ENCODE measurements at places on chromosomes 3 and 15.

DNA sequence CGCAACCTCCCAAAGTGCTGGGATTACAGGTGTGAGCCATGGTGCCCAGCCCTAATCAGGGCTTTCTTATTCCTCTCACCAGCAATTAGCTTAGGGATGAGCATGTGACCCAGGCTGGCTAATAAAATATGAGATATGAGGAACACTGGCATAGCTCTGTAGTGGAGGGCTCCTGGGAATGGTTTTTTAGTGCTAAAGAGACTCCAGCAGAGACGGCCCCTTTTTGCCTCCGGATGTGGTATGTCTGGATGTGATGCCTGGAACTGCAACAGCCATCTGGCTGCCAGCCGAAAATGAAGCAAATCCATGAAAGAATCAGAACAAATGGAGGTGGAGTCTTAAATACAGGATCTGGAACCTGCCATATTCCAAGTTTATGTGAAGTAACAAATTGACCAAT, 69.1 kb upstream of the MAGI1 start:
- no peak for DNase-seq

DNA sequence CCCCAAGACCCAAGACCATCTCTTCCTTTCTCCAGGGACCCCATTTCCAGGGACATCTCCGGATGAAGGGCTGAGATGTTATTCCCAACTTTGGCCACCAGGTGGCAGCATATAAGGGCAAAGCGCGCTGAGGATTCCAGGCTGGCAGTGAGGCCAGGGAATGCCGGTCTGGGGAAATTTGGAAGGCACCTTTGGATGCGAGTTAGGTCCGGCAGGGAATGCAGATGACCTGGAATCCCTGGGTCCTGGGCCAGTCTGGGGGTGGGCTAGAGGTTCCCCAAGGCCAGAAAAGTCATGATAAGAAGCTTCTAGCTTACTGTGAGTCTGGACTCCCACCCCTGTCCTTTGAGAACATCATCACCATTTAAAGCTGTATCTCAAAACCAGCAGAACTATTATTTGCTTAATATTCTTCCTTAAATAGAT, 1.6 kb upstream of the CHST13 start:
- peak; percentile 43 for DNase-seq

DNA sequence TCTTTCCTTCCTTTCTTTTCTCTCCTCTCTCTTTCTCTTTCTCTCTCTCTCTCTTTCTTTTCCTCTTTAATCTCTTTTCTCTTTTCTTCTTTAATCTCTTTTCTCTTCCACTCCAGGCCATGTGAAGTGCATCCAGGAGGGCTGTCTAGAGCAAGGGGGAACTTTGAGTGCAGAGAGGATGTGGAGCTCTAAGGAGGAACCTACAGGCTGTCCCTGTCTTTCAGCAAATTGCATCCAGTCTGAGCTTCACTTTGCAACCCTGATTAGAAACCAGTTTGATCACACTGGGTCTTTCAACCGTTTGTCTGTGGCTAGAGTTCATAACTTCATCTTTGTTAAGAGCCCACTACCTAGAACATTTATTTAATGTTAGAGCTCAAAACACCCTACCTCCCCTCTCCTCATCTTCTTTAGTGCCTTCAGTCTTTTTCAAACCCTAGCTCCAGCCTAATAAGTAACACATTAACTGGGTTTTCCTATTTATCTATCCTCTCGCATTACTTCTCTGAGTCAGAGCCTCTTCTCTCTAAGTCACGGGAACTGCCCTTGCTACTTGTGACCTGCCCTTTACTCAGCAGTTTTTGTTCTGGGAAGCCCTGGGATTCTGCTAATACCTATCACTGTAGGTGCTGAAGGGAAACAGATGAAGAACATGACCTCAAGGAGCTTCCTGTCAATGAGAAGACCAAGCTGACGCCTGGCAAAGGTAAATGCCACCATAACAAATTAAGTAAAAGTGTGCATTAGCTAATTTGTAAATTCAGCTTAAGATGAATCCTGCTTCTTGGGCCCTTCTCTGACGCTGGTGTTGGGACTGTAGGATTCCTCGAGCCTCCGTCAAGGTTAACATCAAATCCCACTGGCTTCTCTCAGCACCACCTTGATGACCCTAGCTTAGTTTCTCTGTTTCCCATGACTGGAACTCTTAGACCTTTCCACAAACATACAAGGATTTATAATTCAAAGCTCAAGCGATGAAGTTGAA, at the start of gene GCNT3:
Gene GCNT3 (plus strand): TSS at position 508 of the 985 bp plus-strand sequence. CDS start 6,456 bp downstream, outside the sequence.
- no peak for DNase-seq

DNA sequence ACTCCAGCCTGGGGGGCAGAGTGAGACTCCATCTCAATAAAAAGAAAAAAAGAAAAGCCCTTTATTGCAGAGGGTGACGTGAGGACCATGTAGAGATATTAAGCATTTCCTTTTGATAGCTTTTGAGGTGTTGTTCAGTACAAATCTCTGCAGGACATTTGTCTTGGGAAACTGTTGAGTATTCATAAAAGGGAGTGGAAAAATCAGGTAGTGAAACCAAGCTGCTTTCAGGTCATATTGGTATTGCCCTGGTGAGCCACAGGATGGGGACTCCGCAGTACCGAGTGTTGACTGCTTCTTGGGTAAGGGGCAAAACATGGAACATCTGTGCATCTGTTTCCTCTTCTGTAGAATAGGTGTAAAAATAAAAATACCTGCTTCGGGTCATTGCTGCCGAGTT, 9.9 kb downstream of the ITPR1 start:
- no peak for DNase-seq

GRCh38 chr15:65740148-65740547, 51.9 kb downstream of the DENND4A start:
- DNase-seq, result no peak

GRCh38 chr3:42762046-42762724, 10.9 kb downstream of the CCDC13 start:
- no peak for DNase-seq

DNA sequence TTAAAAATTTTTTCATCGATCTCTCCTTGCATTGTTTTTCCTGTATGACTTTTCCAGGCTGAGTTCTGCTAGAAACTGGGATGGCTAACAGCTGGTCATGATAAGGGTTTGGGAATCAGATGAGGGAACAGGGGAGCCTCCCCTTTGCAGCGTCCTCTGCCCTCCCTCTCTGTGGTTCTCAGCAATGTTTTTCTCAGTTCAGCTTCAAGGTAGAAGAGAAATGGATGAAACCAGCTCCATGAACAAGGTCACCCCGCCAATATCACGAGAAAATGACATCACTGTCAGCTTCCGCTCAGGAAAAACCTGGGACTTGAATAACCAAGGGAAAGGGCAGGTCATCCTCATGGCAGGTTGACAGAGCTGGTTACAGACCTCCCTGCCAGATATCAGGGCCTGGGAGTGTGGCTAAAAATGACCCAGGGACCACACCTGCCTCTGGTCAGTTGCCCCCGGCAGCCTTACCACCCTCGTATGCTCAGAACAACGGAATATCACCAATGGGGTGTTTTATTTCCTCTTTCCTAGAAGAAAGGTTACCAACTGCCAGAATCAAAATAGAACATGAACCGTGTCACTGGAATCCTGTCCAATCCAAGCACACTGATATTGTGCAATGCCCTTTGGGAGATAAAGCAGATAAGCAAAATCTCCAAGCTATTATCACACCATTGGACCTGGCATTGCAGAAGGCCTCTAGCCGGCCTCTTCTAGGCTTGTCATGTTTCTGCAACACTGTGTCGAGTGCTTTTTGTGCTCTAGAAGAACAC, 26.1 kb downstream of the LSM3 start:
- no peak for DNase-seq

DNA sequence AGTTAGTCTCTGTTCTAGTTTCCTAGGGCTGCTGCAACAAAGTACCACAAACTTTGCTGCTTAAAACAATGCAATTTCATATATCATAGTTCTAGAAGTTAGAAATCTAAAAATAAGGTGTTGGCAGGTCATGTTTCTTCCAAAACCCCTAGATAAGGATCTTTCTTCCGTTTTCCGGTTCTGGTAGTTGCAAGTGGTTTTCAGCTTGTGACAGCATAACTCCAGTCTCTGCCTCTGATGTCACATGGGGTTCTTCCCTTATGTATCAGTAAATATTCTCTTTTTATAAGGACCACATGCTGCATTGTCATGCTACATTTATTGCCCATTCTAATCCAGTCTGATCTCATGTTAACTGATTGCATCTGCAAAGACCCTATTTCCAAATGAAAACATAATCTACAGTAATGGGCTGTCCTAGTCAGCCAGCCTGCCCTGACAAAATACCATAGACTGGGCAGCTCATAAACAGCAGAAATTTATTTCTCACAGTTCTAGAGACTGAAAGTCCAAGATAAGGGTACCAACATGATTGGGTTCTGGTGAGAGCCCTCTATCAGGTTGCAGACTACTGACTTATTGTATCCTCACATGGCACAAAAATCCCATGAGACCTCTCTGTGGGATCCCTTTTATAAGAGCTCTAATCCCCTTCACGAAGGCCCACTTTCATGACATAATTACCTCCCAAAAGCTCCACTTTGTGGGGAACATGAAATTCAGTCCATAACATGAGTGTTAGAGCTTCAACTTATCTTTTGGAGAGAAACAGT, 642.0 kb upstream of the NAALADL2 start:
- no peak for DNase-seq

DNA sequence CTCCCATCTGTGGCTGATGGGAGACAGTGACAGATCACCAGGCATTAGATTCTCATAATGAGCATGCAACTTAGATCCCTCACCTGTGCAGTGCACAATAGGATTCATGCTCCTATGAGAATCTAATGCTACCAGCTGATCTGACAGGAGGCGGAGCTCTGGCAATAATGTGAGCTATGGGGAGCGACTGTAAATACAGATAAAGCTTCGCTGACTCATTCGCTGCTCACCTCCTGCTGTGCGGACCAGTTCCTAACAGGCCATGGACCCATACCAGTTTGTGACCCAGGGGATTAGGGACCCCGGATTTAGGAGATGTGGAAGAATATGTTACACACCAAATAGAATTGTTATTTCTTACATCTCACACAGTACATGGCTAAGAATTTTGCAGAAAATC, 6.7 kb downstream of the ARGFX start:
- DNase-seq, result no peak

GRCh38 chr15:38651328-38652038, 86.9 kb upstream of the RASGRP1 start:
- DNase-seq, result peak; percentile 79

DNA sequence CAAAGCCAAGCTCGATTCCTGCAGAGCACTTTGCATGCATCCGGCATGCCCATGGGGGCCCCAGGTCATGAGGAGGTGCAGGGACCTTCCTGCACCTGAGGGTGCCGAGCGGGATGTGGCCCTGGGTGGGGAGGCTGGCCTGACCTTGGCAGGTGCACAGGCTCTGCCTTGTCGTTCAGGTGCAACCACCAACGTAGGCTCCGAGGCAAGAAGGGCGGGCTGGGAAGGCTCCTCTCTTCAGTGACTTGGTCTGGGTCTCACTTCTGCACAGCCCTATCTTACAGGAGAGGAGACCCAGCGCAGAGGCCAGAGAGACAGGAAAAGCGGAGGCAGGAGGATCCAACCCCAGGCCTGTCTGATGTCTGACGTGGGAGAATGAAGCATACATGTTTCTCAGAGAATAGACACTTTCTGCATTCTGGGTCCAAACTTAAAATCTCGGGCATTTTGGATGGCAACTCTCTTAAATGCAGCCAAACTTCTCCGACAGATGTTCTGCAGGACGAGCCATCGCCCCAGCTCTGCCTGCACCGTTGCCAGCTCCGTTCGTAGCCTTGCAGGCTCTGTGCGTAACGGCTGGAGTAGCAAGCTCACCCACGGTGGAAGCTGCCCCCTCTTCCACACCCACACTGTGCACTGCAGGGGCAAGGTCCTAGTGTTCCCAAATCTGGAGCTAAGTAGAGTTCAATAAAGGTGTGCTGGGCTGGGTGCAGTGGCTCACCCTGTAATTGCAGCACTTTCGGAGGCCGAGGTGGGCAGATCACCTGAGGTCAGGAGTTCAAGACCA, 60.8 kb upstream of the SNRPA1 start:
- DNase-seq, result no peak

DNA sequence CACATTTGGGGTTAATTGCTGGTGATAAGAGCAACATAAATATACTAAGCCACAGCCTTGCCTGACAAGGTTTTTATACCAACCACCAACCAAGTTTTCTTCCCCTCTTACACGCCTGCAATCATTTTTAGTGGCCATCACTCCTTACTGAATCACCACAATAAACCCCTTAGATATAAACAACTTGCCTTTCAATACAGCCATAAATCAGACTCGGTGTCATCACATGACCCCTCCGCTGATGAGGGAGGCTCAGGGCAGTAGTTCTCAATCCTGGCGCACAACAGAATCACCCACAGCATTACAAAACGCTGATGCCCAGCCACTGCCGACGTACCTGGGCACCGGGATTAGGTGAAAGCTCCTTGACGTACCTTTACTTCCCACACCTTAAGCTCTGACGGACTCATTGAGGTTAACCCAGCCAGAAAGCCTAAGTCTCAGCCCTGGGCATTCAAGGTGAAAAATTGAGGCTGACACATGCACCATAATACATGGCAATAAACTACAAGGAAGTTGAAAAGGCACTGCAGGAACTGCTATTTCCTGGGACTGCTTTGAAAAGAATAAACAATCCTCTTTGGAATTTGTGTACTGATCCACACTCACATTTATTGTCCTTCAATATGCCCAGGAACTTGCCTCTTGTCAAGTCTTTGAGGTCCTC, 17.1 kb downstream of the ADCY5 start:
- no peak for DNase-seq

GRCh38 chr3:101065962-101066361, 72.7 kb upstream of the ABI3BP start:
- DNase-seq, result no peak

DNA sequence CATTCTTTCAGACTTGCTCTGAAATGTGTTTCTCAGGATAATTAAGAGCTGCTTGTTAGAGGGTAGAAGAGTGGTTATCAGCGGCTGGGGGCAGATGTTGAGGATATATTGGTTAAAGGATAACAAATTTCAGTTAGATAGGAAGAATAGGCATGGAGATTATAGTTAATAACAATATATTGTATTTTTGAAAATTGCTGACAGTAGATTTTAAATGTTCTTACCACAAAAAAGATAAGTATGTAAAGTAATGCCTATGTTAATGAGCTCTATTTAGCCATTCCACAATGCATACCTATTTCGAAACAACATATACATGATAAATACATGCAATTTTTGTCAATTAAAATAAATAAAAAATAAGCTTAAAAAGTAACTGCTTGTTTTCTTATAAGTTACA, 123.3 kb downstream of the SERPINI1 start:
- no peak for DNase-seq

DNA sequence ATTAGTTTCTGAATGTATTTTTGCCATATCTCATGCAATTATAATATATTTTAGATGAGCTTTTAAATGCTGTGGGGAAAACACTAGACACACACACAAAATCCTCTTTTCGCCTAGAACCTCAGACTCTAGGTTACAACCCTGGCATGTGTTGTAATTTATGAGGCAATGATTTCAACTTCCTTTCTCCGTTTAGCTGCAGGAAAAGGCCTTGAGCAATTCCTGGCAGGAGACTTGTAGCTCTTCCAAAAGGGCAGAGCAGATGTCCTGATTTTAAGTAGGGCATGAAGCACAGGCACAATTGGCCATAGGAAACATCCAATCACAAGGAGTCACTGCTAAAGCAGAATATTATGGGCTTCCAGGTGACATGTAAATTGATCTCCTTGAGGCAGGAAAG, 82.0 kb downstream of the GPR156 start:
- DNase-seq, result no peak
